Activated T-helper 1 cell treated with anti-CD3 and anti-CD28 coated beads, Interleukin-2, amount 50 U/mL, for 16 hours (primary cell): ENCODE measurements at places on chromosomes 3 and 15.

DNA sequence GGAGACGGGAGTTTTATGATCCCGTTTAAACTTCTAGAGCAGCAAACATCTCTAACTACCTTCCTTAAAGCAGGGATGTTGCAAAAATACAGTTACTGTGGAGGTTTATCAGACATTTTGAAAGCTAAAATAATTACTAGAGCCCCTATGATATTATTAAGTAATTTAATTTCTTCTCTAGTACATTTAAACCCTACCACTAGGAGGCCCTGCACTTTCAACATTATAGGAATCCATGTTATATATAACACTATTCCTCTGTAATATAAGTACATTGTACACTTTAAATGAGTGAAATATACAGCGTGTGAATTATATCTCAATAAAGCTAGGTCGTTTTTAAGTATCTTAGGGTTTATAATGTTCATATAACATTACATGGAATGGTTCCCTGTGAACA lies 11.5 kb downstream of the SETMAR start:
- no peak for DNase-seq

- no peak for DNase-seq
Measured at GRCh38 chr15:31357148-31357547, 30.5 kb downstream of the KLF13 start.

DNA sequence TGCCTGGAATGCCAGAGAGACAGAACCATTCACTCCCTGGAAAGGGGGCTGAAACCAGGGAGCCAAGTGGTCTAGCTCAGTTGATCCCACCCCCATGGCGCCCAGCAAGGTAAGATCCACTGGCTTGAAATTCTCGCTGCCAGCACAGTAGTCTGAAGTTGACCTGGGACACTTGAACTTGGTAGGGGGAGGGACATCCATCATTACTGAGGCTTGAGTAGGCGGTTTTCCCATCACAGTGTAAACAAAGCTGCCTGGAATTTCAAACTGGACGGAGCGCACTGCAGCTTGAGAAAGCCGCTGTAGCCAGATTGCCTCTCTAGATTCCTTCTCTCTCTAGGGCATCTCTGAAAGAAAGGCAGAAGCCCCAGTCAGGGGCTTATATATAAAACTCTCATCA lies 310.7 kb upstream of the DPPA4 start:
- DNase-seq = no peak

- no peak for DNase-seq
Measured at GRCh38 chr15:95594496-95594895, 736.0 kb upstream of the NR2F2 start.

DNA sequence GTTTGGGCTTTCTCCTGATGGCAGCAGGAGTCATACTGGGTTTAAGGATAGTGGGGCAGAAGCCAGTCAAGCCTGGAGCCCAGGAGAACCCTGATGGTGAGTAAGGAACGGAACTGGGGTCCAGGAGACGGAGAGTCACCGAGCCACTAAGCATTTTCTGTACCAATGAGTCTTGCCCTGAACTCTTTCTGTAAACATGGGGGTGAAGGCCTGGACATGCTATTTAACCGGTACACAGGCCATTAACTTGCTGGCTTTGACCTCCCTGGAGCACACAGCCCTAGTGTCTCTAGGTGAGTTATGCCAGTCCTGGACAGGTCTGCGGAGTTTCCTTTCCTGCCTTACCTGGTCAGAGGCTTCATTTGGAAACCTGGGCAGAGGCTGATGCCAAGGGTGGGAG lies 3.9 kb downstream of the SLC6A6 start:
- no peak for DNase-seq

DNA sequence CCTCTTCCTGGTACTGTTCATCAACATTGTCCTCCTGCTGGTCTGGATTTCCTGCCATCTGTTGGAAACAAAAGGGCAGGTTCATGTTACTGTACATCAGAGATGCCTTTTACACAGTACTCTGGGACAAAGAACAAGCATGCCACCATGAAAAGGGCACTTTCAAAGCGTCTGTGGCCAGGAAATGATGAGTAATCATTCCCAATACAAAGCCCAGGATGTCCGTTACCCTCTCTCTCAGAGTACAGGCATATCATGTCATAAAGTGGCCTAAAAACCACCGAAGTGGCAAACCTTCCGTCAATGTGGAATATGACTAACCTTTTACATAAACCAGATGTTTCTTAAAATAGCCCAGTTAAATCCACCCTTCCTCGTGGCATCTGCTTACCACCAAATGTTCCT lies 71.2 kb downstream of the GOLIM4 start:
- no peak for DNase-seq

DNA sequence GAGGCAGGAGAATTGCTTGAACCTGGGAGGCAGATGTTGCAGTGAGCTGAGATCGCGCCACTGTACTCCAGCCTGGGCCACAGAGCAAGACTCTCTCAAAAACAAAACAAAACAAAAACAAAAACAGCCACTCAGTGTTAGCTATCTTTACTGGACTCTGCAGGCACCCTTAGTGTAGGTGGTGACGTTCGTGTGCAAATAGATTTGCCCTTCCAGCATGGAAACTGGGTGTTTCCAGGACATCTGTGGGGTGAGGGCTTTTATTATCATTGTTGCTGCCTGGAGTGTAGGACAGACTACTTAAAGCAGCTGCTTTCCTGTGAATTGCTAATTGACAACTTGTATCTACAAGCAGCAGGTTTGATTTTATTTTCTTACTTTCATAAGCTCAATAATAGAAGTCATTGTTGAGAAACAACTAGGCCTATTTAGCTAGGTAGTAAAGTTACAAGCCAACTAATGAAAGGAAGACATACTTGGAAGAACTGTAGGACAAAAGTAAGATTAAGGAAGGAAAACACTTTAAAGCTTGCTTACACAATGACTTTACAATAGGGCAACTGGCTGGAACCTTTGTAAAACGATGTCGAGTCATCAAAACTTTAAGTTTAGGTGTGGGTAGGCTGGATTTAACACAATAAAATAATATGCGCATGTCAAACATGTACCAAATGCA lies 25.4 kb upstream of the SPPL2A start:
- no peak for DNase-seq

GRCh38 chr3:11996480-11996879 lies 7.7 kb upstream of the SYN2 start:
- DNase-seq = no peak

GRCh38 chr3:42214064-42214463 lies 51.9 kb downstream of the CCK start:
- no peak for DNase-seq

DNA sequence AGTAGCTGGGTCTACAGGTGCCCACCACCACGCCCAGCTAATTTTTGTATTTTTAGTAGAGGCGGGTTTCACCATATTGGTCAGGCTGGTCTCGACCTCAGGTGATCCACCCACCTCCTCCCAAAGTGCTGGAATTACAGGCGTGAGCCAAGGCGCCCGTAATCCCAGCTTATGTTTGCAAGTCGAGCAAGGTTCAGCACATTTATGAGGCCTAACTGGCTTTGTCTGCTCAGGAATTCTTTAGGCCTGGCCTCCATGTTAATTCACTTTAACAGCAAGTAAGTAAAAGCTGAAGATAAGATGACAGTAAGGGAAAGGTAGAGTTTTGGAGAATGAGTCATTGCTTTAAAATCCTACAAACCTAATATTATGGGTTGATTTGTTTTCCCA lies 24.6 kb downstream of the SIDT1 start:
- no peak for DNase-seq

GRCh38 chr3:100260081-100260684 lies 609 bp upstream of the TBC1D23 start:
- no peak for DNase-seq

GRCh38 chr15:61195116-61196002 lies 33.7 kb downstream of the RORA start:
- DNase-seq = no peak

DNA sequence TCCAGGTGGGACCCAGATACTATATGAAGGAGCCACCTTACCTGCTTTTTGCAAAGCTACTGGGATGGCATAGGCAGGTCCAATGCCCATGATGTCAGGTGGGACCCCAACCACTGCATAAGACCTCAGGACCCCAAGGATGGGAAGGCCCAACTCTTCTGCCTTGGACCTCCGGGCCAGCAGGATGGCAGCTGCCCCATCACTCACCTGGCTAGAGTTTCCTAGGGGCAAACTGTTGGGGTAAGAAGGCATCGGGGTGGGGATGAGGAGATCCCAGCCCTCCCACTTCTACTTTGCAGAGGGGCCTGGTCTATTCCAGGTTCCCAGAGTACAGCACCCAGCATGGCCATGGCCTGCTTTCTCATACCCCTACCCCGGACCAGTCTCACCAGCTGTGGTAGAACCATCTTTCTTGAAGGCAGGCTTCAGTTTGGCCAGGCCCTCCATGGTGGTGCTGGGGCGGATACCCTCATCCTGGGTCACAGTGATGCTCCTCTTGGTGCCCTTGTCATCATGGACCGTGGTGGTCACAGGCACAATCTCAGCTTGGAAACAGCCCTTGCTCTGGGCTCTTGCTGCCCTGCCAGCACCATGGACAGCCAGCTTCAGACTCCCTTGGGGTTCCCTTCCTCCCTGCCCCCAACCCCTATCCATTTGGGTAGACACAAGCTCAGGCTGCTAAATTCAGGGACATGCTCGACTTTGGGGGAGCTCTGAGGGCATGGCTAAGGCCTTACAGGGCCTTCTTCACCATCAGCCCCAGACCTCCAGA lies 10.6 kb downstream of the ACAA1 start:
- DNase-seq = no peak

DNA sequence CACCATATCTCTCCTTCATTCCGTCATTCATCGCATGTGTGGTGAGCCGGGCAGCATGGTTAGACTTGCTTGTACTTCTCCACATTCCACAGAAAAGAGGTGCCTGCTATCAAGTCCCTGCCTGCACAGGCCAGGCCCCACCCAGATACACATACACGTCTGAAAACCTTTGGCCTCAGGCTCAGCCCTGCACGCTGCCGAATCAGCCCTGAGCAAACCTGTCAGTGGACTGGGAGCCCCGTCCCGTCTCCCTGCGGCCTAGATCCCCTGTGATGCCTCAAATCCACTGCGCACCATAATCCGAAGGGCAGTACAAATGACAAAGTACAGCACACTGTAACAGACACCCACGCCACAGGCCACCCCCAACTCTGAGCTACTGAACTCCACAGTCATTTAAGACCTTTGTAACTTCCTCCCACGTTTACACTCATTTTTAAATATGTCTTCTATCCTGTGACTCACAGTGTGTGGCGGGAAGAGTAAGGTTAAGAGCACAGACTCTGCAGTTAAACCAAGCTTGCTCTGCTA lies 67.1 kb downstream of the MB21D2 start:
- peak; percentile 5 for DNase-seq

DNA sequence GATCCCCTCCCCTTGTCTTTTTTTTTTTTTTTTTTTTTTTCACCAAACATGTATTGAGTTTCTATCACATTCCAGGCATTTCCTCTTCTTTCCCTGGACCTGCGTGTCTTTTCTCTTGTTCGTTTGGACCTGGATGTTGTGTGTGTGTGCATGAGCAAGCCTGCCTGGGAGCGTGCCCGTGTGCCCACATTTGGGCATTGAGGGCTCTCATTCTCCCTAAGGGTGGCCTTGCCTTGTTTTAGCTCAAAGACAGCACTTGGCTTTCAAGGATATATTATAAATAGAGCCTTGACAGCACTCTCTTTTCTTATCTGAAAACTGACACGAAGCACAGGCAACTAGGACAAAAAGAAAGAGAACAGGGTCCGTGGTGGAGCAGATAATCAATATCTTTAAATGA lies 39.0 kb upstream of the SLC25A26 start:
- no peak for DNase-seq

DNA sequence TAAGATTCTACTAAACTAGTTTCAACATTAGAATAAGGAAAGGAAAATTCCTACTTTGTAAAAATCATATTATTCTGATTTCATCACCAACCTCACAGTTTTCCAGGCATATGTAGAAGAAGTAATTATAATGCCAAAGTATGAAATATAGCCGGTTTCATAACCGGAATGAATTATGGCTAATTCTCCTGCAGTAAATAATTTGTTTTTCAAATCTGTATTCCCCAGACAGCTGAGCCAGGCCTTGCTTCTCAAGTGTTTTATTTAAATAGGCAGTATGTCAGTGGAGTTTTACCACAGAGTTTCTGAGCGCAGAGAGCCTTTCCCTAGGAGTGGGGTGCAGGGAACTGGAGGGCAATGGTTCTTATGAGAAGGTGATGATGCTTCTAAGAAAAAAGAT lies 8.7 kb upstream of the CPA3 start:
- no peak for DNase-seq

- peak; percentile 36 for DNase-seq
Measured at GRCh38 chr3:196081002-196081833, 672 bp downstream of the TFRC start.

DNA sequence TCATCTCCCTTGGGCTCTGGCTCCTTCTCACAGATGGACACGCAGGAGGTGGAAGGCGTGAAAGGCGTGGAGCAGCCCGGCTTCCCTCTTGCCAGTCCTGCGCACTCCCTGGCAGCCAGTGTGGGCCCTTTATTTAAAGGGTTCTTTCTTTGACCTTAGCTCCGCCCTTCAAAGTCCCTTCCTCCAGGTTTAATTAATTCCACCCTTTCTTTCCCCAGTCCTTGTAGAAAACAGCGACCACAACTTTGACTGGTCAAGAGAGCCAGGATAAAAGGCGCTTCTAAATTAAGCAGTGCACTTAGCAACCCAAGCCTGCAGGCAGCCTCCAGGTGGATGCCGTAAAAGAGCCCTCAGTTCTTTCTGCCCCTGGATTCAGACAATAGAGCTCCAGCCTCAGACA lies at the start of gene HDC:
TSS of gene HDC (minus strand) at position 107 of the 400 bp plus-strand sequence. CDS start at position 4, 103 bp downstream.
- no peak for DNase-seq

GRCh38 chr3:20307383-20307782 lies 121.4 kb upstream of the SGO1 start:
- DNase-seq = no peak
